ENCODE measurements at places on chromosomes 3 and 15.

DNA sequence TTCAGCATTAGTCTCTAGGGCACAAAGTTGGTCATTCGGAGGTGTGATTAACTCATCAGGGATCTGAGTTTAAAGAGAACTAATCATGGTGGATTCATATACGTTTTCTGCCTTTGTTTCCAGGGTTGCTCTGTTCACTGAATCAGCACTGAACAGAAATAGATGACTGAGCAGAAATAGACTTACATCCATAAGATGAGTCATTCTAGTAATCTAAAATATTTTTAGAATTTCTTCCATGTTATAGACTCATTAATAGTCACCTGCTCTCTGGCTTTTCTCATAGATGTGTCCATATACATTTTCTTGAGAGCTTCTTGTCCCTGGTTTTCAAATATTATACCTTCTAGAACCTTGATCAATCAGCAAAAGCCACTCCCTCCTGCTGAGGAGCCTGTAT is 837.6 kb upstream of the DPPA4 start:
- no peak for DNase-seq

- DNase-seq, result no peak
These were observed 325.5 kb downstream of the CHST2 start for GRCh38 chr3:143445118-143445517.

- DNase-seq, result peak; percentile 6
These were observed 370.1 kb downstream of the LRTM1 start for GRCh38 chr3:54557538-54558428.

GRCh38 chr3:85110393-85110792 is 151.6 kb downstream of the CADM2 start:
- no peak for DNase-seq

DNA sequence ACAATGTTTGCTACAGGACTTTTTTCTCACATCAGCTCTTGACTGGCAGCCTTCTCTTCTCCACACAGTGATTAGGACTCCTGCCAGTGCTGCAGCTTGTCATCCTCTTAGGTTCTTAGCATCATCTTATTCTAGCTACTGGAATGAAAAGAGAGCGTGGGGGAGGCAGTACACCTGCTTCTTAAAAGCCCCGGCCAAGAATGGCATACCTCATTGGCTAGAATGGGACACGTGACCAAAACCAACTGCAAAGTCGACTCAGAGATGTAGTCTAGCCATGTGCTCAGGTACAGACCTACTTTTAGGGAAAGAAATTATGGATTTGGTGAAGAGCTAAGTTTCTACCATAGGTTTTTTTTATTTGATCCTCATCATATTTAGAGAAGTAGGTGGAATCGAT is 44.1 kb downstream of the RARB start:
- DNase-seq, result no peak

DNA sequence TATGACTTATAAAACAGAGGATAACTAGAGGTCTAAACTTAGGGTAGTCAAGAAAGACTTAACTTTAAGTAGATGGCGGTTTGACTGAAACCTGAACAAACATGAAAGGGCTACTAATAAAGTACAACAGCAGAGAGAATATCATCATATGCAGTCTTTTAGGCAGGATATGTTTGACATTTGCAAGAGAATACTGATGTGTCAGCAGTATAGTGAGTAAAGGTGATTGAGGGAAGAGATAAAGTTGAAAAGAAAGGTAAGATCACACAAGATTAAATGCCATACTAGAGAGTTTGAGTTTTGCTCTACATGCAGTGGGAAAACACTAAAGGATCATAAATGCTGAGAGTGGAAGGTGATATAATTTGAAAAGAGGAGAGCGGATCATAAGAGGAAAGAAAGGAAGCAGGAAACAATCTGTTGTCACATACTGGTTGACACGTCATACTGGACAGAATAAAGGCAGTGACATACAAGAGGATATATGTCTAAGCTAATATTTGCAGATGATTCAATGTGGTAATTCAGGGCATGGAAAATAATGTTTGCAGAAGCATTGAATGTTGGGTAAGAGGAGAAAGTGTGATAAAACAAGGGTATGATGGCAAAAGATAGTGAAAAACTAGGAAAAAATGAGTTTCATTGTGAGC is 223.0 kb downstream of the EPHA6 start:
- no peak for DNase-seq

DNA sequence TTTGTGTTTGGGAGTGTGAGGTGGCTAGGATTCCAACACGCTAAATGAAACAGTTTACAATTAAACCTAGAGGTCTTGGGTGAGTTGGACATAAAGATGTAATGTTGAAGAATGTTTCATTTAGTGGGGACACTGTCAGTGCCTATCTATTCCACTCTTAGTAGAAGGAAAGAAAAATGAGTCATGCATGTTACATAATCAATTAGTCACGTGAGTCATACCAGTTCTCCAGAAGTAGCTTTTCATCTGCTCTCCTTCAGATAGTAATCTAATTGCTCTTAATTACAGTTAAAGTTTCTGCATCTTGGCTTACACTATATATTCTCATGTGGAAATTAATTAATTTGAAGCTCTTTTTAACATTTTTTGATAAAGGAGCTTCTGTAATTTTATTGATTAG is 115.7 kb upstream of the P2RY1 start:
- no peak for DNase-seq

DNA sequence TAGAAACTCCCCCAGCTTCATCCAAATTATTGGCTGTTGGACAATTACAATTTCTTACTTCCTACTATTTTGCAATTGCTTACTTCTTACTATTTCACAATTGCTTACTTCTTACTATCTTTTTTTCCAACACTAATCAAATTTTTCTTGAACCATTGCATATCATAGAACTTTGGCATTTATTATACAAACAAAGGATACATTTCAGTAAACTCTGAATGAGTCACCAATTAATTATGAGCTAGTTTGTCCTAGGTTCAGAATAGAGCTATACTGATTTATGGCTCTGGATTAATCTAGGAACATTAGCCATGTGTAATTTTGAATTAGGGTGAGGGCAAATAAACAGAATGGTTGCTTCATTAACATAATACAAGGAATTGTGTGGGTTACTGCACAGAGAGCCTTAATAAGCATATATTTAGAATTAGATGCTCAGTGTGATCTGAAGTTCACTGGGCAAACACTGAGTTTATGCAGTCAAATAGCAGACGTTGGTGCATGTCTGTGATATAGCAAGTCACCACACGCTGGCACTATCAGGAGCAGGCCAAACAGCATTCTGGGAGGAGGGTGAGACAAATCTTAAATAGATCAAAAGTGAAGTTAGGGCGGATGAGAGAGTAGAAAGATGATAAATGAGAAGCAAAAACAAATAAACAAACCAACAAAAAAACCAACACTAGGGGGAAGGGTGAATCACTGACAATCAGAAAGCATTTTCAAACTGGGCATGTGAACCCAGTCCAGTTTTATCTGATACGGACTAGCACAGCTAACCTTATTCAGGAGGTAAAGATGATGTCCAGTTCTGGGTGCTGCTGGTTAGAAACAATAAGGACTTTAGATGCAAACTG is 21.5 kb downstream of the GABRR3 start:
- no peak for DNase-seq

DNA sequence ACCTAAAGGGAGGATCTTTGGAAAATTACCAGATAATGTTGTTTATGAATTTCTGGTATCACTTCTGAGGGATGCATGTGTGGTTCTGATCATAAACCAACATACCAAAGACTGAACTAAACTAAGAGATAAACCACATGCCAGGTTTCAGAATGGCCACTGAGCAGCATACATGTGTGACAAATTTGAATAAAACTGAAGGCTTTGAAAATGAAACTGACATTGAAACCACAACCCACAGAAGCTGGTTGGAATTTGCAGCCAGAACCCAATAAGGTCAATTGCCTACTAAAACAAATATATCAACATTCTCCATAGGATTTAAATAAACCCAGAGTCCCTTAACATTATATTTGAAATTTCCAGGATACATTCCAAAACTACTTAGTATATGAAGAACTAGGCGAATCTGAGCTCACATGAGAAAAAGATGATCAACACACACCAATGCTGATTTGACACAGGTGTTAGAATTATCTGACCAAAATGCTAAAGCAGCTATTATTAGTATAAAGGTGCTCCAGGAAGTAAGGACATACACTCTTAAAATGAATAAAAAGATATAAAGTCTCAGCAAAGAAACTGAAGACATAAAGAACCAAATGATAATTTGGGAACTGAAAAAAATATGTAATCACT is 125.0 kb downstream of the ZNF280D start:
- no peak for DNase-seq

DNA sequence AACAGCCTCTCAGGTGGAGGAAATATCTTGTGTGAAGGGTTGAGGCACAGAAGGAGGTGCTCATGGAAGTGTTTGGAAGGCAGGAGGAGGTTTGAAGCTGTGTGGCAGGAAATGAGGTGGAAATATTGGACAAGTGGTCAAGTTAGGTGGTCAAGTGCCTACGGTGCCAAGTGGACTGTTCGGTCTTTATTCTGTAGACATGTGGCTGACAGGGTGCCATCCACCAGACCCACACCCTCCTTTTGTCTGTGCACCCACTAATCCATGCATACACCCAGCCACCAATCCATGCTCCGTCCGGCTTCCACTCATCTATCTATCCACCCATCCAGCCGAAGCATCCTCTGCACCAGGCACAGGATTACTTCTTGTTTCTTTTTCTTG is 2.2 kb downstream of the SLC6A20 start:
- DNase-seq, result no peak

DNA sequence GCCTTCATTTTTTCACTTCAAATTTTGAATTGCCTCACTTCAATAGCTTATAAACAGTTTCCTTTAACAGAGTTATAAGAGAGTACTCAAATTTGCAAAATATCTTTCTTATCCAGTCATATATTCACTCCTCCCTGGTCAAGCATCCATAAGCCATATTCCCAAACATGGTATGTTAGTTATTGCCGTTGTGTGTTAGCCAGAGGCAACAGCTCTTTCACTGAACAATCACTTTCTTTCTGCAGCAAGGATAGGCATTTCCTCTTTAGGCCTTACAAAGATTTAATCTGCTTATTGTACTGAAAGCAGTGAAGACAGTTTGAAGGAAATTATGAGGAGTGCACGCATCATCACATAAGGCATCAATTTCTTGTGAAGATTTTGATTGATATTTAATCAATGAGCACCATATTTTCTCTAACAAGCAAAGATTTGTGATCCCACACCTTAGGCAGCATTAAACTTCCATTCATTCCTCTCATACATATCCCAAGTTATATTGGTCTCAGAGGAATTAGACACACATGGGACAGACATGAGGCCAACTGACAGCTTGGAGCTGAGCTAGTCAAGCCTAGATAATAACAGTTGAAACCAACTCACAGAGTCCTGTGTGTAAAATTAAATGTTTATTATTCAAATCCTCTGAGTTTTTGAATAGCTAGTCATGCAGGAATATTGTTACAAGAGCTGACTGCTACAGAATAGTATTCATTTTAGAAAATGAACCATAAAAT is 80.0 kb upstream of the EPHA6 start:
- DNase-seq, result no peak

DNA sequence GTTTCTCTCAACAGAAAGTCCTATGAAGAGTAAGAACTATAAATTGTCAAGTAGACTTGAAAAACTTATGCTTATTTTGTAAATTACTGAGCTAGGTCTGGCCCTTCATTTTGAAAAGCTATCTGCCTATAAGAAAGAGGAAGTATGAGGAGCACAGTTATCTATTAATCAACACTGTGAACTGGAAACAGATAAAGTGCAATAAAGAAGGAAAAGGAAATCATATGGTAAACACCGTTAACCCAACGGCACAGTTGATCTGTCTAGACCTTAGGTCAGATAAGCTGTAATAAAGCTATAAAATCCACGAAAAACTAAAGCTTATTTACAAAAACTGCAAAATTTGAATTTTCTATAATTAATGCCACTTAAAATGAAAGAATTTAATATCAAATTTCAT is 242.5 kb downstream of the ZBTB20 start:
- no peak for DNase-seq

All from NCI-H1436 (cell line).